CD4-positive, CD25-positive, alpha-beta regulatory T cell (primary cell): ENCODE measurements at places on chromosomes 4 and X. TPM values are rescaled to one million over a fixed set of nuclear protein-coding genes. Genes with fewer than 3 reads are reported as not detected.

LSM6 gene
- 16.8 TPM for total RNA-seq

GRCh38 chrX:134183665-134184064 lies 53.3 kb upstream of the CCDC160 start:
- no peak for DNase-seq

CFAP47 gene
- total RNA-seq, result not detected

NWD2 gene
- total RNA-seq, result not detected

- no peak for DNase-seq
Observed at GRCh38 chr4:182185491-182185890, 57.7 kb upstream of the TENM3 start.

GRCh38 chr4:173057442-173057841 lies 111.2 kb upstream of the GALNT7 start:
- DNase-seq, result no peak

VBP1 gene
- total RNA-seq, result 22.9 TPM

F11 gene
- not detected for total RNA-seq

DNA sequence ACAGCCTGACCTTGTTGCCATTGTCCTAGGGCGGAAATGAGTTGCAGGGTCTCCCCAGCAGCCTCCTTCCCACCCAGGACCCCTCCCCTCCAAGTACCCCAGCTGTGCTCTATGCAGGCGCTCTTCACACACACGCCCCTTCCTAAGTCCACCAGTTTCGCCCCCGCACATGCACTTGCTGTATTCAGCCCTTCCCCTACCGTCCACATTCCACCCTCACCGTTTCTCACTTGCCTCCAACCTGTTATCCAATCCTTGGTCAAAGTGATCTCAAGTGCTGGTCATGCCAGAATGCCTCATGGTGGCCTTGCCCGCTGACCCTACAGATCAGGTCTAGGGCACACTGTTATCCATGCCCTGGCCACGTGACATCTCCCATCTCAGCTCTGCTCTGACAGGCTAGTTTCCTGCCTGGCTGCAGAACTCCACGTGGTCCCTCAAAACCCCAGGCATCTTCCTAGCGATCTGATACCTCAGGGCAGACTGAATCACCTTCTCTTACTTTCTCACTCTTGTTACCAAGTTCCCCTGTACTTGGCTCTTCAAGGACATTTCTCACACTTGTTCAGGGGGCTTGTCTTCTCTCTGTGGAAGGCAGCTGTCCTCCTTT lies 39.7 kb downstream of the NSG1 start:
- no peak for DNase-seq

DNA sequence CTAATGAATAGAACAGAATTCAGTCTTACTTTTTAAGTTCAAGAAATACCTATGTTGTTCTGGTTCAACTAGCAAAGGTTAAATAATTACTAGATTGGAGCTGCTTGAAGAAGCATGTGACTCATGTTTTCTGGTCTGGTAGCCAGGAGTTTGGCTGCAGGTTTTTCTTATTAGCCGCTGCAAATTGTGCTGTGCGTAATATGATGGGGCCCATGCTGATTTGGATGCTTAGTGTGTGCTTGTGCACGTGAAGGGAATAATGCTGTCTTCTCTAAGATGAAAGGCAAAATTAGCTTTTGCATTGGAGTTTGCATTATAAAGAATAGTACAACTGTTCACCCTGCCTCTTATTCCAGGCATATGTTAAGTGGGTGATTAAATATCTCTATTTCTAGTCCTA lies 219.6 kb downstream of the SNCA start:
- DNase-seq, result no peak

DNA sequence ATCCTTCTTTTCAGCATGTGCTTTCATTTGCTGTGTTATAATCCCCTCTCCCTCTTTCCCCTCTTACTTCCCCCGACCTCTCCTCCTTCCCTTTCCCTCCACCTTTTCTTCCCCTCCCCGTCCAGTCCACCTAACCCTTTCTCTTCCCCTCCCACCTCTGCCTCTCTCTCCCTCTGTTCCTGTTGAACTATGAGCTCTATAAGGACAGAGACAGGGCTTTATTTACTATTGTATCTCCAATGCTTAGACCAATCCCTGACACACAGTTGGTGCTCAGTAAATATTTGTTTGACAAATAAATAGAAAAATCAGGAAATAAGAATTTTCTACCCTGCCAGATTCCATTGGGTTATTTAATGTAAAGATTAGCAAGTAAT lies 60.8 kb downstream of the EGF start:
- no peak for DNase-seq

- DNase-seq, result no peak
Observed at GRCh38 chr4:81498551-81499099, 26.9 kb upstream of the RASGEF1B start.

FRG1 gene
- 71.9 TPM for total RNA-seq

CSAG2 gene
- total RNA-seq, result not detected

DNA sequence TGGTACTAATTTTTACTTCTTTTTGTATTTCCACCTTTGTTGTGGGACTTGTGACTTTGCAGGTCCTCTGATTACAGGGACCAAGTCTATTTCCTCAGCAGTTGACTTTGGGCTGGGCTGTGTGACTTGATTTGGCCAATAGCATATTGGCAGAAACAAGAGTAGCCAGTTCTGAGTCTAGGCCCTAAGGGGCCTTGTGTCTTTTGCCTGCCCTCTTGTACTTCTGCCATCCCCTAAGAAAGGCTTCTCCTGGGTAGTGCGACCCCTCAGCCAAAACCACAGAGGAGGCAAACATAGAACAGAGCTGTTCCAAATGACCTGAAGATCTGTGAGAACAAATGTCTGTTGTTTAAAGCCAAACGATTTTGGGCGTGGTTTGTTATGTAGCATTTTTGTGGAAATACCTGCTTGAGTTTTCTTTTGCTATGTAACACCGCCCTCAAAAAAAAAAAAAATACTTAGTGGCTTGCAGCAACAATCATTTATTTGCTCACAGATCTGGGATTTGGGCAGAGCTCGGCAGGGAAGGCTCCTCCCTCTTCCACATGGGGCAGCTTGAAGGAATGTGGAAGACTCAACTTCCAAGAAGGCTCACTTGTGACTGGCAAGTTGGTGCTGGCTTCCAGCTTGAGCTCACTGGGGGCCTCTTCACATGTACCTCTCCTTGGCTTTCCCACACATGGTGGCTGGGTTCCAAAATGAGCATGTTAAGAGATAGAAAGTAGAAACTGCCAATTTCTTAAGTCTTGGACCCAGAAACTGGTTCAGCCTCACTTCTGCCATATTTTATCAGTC lies 423.0 kb upstream of the CNKSR2 start:
- DNase-seq, result no peak

GRCh38 chrX:97446298-97446882 lies 562.7 kb downstream of the RPA4 start:
- peak; percentile 6 for DNase-seq

DNA sequence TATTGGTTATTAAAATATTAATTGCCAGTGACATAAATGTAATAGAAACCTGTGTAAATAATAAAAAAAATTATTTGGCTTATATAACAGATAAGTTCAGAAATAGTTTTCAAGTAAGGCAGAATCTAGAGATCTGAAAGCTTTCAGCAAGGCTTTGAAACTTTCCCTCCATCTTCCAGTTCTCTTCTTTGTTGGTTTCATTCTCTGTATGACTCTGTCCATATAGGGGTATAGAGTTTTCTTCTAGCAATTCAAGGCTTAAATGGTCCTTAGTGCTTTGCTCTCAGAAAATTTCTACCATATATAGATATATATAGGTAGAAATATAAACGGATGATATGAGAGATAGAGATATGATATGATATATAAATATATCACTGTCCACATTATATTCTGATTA lies 160.5 kb upstream of the GABRA2 start:
- no peak for DNase-seq

DOCK11 gene
- 126 TPM for total RNA-seq

DNA sequence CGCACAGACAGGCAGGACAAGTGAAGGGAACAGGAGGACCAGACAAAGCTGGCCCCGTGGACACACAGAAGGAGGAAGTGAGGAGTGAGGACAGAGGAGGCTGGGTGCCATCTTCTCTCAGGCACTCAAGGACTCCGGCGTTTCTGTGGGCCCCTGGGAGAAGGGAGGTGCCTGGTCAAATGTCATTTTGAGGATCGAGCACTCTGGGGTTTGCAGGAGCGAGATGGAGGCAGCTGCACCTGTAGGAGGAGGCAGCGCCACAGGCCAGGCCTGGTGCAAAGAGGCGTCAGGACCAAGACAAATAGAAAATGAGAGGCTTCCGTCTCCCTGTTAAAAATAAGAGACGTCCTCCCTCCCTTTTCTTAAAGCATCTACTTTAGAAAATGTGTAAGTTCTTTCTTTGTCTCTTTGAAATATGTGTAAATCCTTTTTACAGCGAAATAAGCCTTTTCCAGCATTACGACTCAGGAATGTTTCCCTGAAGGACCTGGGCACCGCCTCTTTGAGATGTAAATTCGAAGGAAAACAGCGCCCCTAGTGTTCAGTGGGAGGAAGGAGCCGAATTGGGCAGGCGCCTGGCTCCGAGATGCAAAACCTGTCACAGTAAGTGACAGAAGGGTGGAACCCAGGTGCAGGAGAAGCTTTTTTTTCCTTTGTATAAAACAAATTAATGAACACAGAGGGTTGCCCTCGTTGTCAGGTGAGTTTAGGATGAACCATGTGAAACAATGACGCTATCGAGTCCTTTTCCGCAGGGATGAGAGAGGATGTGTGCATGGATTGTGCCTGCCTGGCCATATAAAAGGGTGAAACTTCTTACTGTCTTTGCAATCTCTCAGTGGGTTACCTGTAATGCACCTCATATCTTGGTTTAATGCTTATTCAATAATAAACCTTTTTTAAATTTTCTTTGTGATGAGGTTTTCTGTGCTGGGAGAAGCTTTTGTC lies 1.4 kb upstream of the C4orf50 start:
- DNase-seq, result peak; percentile 24

GRCh38 chrX:127459790-127460189 lies 592.4 kb downstream of the ACTRT1 start:
- no peak for DNase-seq

GRCh38 chr4:147958489-147959065 lies 226.7 kb downstream of the ARHGAP10 start:
- no peak for DNase-seq

GIMD1 gene
- not detected for total RNA-seq

DNA sequence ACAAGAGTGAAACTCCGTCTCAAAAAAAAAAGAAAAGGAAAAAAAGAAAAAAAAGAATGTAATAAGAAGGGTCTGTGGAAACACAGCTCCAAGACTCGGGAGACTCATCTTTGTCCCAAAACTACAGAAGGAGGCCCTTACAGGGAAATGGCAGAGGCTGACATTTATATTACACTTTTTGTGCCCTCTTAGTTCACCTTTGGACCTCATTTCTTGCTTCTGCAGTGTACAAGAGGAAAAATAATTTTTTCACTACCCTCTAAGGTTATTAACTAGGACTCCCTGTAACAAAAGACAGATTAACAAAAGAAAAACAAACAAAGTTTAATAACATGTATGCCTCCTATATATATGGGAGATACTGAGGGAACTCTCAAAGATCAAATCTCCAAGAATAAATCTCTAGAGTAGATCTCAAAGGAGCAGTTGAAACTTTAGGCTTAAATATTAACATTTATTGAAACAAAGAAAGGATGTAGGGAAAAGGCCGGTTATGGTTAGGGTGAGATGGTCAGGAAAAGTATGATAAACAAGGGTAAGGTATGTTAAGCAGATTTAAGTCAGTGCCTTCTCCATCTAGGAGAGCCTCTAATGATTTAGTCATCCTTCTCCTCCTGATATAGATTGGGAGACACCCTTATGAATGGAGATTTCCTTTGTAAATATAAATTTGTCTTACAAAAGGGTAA lies 121.3 kb upstream of the JADE1 start:
- DNase-seq, result no peak

ZCCHC12 gene
- total RNA-seq, result 0.17 TPM

RGN gene
- total RNA-seq, result not detected

GRCh38 chrX:128653524-128654060 lies 601.4 kb upstream of the ACTRT1 start:
- DNase-seq, result no peak

GRCh38 chr4:80237992-80238391 lies 28.5 kb upstream of the FGF5 start:
- no peak for DNase-seq

DNA sequence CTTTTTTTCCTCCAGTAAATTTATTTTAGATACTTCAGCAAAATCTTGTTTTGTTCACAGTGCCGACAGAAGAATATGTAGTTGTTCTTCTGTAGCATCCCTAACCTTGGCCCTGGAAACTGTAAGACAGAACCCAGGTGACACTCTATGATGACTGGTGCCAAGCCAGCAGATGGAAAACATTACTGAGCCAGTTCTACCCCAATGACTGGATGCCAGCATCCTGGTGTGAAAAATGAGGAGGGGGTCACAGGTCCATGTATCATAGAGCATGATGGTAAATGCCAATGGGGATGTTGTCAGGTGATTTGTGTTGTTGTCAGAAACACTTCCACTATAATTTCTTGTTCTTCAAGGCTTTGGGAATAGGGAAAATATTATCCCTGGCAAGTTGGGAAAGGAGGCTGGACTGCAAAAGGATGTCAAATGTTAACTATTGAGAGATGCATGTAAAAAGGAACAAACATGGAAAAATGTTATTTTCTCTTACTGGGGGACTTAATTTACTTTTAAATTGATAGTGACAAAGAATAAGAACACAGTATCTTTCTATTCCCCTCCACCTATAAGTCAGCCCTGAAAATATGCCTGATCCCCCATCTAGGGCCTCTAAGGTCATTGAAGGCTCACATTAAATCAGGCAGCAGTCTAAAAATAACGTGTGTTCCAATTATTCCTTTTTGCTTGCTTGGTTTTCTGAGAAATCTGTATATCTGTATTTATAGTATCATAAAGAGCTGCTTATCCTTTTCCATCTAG lies 159.8 kb downstream of the RASL11B start:
- DNase-seq, result no peak

CXorf65 gene
- total RNA-seq, result 81.0 TPM

DNA sequence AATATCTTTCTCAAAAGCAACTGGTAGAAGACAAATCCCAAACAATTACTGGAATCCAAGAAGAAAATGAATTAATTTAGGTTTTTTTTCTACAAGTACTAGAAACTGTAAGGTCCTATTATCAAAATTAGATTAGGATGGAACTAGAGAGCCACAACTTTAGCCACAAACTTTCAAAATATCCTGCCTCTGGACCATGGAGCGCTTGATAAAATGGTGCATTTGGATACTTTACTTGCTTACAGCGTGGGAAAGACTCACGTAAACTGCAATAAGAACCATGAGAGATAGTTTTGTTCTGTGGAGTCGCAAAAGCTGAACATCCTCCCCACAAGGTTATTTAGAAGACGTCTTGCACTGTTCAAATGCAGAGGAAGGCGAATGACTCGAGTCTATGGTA lies at the start of gene DCAF8L2:
DCAF8L2 (plus strand) TSS at position 301 of the 400 bp plus-strand sequence. CDS start 156,552 bp downstream, outside the sequence.
- DNase-seq, result no peak

DNA sequence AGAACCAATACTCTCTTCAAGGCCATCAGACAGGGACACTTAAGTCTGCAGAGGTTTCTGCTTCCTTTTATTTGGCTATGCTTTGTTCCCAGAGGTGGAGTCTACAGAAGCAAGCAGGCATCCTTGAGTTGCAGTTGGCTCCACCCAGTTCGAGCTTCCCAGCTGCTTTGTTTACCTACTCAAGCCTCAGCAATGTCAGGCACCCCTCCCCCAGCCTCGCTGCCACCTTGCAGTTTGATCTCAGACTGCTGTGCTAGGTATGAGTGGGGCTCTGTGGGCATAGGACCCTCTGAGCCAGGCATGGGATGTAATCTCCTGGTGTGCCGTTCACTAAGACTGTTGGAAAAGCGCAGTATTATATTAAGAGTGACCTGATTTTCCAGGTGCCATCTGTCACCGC lies 12.6 kb upstream of the UGT2B15 start:
- no peak for DNase-seq

GRCh38 chrX:10990976-10991375 lies 120.2 kb upstream of the HCCS start:
- no peak for DNase-seq

- DNase-seq, result no peak
Observed at GRCh38 chrX:52933976-52934703, 24.2 kb downstream of the FAM156A start.

COL25A1 gene
- total RNA-seq, result not detected

MTNR1A gene
- total RNA-seq, result not detected
